H9 (cell line): ENCODE measurements at places on chromosomes 5 and 9.
A peak's percentile ranks its signal among the peaks of the same experiment; 100 is the strongest.

DNA sequence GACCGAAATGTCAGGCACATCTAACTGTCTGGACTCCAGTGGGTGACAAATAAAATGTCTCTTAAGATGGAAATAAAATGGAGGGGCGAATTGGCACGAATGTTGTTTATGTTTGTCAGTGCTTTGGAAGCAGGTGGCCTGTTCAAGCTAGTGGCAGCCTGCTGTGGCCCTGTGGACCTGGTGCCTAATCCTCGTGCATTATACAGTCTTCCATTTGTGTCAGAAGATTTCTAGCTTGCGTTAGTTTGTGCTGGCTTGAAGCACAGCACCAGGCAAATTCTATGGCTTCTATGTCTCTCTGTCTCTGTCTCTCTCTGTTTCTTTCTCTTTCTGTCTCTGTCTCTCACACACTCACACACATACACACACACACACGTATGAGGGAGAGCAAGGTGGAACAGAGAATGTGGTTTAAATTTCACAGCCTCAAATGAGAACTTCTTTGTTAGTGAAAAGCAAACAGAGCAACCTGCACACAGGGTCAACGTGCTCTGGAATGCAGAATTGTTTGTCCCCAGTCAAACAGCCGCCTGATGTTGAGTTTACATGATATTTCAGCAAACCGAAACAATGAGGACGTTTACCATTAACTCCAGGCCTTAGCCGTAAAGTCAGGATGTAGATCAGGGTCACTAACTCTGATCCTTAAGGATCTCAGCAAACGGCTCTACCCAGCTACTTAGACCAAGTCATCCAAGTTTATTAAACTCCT lies 39.0 kb upstream of the CD180 start:
- no peak for DNase-seq

GRCh38 chr5:172687940-172688339 lies 46.9 kb downstream of the NEURL1B start:
- DNase-seq = no peak

DNA sequence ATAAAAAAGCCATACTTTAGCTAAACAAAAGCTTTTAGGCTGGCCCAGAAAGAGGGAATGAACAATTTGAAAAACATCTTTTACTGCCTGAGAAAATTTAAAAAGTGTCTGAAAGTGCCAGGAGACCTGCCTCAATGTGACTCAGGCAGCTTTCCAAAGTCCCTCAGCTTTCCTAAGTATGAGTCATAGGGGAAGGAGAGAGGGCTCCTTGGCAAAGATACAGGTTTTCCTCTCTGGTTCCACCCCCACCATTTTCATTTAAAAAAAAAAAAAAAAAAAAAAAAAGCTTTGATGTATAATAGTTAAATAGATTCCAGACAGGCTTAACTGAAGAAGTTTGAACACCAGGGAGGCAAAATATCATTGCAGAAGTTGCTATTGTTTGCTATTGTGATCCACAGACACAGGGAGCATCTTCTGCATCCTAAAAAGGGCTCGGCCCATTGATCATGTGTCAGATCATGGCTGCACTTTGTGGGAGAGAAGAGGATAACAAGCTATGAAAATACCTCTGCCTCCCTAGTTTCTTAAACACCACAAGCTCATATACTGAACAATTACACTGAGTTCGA lies 71.5 kb downstream of the MRPS27 start:
- no peak for DNase-seq

DNA sequence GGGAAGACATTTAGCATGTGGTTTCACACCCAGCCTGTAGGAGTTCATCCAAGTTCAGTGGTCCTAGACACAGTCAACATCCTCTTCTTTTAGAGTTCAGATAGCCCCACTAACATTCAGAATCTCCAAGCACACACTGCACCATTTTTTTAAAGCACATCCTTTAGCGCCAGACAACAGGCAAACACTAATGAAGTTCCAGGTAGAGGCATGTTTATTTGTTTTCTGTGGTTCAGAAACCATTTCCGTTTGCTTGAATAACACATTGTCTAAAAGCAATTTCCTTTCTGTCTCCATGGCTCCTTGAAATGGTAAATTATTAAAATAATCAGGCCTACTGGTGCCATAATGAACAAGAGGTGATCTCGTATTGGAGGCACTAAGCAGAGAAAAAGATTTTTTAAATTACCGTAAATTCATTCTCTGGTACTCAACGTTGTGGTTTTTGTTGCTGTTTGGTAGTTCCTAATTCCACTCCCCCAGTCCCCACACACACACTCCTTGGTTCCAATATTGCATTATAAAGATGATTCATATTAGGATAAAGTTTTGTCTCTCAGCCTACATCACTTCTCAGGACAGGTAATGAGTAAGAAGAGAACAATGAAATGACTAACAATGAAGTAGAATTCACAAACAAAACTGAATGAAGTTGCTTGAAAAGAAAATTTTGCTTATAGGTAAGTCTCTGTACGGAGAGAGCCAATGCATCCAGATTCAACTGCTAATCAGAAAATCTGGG lies 153.1 kb downstream of the PCSK1 start:
- DNase-seq = no peak

GRCh38 chr9:19133549-19134345 lies 6.5 kb upstream of the PLIN2 start:
- no peak for DNase-seq

DNA sequence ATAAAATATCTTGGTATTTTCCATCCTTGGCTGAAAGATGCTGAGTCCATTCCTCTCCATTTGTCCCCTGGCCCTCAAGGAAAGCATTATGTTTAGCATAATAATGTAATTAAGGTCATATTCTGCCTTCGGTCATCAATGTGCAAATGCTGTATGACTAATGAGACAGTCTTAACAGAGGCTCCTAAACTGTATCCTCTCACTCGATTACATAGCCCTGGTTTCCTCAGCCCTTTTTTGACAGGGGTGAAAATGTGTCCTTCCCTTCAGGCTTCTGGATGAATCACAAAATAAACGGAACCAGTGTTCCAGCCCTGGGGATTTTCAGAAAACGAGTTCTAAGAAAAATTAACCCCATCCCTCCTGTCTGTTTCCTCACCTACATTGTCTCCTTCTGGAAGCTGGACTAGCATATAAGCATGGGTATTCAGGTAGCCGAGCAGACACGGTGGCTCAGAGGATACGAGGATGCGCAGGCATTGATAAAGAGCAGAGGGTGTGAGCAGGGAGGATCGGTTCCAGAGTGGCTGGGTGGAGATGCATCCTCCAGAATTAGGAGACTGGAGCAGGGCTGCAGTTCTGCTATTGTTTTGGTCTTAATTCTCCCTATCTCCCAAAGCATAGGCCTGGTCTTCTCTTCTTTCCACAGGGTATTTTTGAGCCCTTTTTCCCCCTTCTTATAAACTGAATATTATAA lies 742.9 kb downstream of the TLR4 start:
- no peak for DNase-seq

- no peak for DNase-seq
These were observed 378.5 kb downstream of the PLK2 start for GRCh38 chr5:58081435-58081834.

- no peak for DNase-seq
These were observed 51.5 kb downstream of the KLF9 start for GRCh38 chr9:70362952-70363351.

DNA sequence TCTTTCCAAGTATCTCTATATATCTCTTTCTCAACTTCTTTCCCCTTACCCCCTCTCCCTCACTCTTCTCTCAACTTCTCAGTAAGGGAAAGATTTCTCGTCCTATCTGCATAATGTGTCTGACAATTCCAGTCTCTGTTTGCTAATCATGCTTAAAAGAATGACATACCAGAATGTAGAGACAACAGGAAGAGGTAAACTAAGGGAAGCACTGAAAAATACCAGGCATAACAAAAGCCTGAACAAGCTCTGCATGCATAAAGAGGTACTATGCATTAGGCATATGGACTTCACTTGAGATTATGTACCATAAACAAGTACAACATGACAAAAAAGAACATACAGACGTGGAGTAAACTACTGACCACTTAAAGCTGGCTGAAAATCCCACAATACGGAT lies 62.6 kb downstream of the SEMA5A start:
- no peak for DNase-seq

DNA sequence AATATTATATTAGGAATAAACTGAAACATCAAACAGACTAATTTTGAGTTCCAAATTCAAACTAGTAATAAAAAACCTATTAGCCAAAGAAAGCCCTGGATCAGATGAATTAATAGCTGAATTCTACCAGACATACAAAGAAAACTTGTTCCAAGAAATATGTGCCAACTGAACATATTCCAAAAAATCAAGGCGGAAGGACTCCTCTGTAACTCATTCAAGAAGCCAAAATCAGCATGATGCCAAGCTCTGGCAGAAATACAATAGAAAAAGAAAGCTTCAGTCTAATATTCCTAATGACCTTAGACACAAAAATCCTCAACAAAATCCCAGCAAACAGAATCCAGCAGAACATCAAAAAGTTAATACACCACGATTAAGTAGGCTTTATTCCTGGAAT lies 619.1 kb upstream of the COX7C start:
- no peak for DNase-seq

DNA sequence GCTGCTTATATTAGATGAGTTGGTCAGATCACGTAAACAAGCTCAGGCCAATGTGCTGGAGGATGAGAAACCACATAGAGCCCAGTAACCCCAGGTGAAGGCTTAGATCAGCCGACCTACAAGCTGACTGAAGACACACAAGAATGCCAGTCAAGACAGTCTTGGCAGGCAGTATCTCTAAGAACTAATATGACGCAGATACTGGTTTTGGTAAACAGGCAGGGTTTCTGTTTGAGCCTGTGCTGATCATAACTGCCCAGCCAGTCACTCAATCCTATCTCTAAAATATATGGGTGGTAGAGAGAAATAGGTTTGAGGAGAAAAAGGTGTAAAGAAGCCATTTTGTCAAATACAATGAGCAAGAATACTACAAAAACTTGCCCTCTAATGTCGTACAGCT lies 7.8 kb upstream of the RIGI start:
- DNase-seq = no peak

- DNase-seq = no peak
These were observed 44.6 kb downstream of the POC5 start for GRCh38 chr5:75672616-75673015.

DNA sequence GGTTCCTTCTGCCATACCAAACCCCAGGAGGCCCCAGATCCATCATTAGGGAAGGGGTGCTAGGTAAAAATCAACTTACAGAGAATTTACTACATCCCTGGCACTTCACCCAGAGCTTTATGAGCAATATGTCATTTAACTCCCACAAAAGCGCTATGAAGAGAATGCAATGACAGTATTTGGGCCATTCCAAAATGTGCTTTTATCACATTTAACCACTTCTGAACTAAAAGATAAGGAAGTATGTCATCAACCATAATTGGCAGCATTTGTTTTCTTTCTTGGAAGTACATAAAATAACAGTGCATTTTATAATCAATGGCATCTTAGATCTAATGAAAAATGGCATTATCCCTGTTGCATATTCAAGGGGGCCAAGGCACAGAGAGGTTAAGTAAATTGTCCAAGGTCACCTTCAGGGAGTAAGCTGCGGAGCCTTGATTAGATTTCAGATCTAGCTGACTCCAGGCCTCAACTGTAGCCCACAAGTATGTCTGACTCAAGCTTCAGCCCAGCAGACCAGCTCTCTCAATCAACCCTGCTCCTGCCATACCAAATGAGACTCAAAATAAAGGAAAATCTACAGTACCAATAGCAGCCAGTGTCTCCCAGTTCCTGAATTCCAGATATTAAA lies 16.5 kb downstream of the SH3TC2 start:
- no peak for DNase-seq

DNA sequence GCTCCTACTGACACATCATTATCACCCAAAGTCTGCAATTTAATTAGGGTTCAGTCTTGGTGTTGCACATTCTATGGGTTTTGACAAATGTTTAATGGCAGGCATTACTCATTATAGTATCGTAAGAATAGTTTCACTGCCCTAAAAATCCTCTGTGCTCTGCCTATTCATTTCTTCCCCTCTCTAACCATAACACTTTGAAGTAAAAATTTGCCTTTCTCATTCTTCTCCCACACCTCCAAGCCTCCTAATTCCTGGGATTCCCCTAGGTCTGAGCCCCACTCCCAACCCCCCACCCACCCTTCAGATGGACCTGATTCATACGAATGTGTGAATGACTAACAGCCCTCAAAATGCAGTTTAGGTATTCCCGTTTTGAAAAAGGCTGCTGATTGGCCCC lies 18.4 kb downstream of the ENC1 start:
- DNase-seq = no peak

DNA sequence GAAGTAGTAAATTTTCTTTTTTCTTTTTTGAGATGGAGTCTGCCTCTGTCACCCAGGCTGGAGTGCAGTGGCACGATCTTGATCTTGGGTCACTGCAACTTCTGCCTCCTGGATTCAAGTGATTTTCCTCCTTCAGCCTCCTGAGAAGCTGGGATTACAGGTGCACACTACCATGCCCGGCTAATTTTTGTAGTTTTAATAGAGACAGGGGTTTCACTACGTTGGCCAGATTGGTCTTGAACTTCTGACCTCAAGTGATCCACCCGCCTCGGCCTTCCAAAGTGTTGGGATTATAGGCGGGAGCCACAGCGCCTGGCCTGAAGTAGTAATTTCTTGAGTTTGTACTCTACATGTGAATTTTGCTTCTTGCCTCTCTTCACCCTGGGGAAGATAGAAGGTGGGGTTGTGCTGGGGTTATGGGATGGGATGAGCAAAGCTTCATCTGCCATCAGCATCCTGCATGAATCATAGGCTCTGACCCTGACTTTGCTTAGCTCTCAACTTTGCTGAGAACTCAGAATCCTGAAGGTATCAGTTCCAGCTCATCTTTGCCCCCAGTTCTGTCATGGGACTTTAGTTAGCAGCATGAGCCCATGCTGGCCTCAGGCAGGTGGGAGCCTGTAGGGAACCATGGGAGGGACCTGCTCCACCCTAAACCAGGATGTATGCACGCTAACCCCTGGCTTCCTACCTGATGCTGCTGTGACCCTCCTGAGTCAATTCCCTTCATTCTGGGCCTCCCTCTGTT lies 9.3 kb upstream of the CCL21 start:
- no peak for DNase-seq

DNA sequence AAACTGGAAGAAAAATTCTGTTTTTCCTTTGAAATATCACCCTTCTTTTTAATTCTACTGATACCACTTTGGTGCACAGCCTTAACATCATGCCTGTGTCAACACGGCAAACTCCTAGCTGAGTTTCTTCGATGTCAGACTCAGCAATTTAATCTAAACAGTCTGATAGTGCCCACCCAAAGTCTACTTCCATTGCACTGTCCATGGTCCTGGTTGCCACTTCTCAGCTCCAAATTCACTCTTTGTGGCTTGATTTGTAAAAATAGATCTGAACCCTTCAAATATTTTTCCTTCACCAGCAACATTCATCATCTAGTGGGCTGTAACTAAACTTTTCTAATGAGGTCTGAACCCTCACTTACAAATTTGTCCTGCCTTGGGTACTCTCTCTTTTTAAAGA lies 107.8 kb downstream of the NUDT12 start:
- no peak for DNase-seq

DNA sequence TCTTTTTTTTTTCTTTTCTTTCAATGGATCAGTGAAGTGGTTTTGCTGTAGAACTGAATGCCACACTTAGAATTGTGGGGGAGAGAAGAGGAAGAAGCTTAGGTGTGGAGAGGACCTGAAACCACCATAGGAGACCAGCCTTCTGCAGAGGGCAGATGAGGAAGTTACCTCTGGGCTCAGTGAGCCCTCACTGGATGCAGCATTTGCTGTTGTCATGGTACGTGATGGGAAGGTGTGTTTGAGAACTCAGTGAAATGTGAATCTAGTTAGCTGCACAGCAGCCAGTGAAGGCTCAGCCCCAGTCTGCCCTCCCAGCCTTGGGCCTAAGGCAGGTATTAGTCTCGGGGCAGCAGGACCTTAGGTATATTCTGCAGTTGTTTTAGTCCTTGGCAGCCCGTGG lies 17.5 kb downstream of the CYFIP2 start:
- no peak for DNase-seq

GRCh38 chr5:160360310-160360709 lies 10.1 kb downstream of the C1QTNF2 start:
- peak; percentile 33 for DNase-seq
